ENCODE measurements at places on chromosomes 5 and 9.

- DNase-seq, result no peak
These were observed 255.5 kb downstream of the KIAA0825 start for GRCh38 chr5:94362857-94363256.

GRCh38 chr9:113581865-113582697 lies 118.6 kb downstream of the RGS3 start:
- peak; percentile 39 for DNase-seq

GRCh38 chr5:172410160-172410559 lies 44.2 kb downstream of the SH3PXD2B start:
- peak; percentile 80 for DNase-seq

DNA sequence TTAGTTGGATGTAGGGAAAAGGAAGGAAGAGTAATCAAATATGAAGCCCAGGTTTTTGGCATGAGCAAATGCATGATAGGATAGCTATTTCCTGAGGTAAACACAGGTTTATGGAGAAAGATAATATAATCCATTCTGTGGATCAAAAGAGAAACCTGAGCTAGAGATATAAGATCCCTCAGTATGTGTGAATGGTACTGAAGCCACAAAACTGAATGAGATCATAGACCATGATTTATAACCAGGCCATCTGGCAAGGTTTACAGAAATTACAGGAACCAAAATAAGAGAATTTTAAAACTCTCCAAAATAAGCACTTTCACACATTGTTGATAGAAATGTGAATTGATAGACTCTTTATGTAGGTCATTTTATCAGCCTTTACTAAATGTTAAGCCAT lies 28.7 kb upstream of the ECM2 start:
- peak; percentile 64 for DNase-seq

DNA sequence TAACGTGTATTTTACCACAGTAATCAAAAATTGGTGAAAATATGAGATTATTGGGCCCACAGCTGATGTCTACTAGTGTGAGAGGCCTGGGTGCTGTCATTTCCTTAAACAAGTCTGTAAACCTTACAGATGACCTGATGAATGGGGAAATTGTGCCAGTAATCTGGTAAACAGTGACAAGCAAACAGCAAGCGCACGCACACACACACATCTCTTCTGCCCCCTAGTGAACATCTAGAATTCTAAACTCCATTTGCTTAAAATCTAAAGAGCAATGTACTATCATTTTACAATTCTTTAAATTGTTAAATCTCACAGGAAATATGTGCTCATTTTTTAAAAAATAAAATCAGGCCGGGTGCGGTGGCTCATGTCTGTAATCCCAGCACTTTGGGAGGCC lies 7.5 kb upstream of the RAPGEF1 start:
- DNase-seq, result peak; percentile 48

GRCh38 chr9:131277287-131277909 lies 1.1 kb upstream of the FAM78A start:
- DNase-seq, result no peak

GRCh38 chr5:67520161-67520908 lies 323.7 kb upstream of the CD180 start:
- no peak for DNase-seq

- no peak for DNase-seq
These were observed 67.6 kb upstream of the RASEF start for GRCh38 chr9:83130541-83130940.

- no peak for DNase-seq
These were observed 34.7 kb upstream of the SHISAL2B start for GRCh38 chr5:64655596-64655995.

- DNase-seq, result peak; percentile 73
These were observed 7.9 kb upstream of the PSD2 start for GRCh38 chr5:139787568-139788293.

- DNase-seq, result no peak
These were observed 14.1 kb downstream of the S1PR3 start for GRCh38 chr9:89005323-89005722.

DNA sequence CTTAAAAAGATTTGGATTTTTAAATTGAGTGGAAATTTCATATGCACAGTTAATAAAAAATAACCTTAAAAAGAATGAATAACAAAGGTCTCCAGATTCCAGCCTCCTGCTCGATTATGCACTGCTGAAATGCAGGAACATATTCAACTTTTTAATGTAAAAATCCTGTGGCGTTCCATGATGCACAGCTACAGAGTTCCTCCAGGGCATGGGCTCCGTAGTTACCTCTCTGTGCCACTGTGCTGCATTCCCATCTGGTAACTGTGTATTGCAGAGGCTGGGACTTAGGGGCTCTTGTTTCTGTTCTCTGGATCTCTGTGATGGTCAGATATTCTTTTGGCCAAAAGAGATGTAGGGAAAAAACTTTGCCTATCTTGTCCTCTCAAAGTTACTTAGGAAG lies 31.5 kb upstream of the EQTN start:
- DNase-seq, result no peak

DNA sequence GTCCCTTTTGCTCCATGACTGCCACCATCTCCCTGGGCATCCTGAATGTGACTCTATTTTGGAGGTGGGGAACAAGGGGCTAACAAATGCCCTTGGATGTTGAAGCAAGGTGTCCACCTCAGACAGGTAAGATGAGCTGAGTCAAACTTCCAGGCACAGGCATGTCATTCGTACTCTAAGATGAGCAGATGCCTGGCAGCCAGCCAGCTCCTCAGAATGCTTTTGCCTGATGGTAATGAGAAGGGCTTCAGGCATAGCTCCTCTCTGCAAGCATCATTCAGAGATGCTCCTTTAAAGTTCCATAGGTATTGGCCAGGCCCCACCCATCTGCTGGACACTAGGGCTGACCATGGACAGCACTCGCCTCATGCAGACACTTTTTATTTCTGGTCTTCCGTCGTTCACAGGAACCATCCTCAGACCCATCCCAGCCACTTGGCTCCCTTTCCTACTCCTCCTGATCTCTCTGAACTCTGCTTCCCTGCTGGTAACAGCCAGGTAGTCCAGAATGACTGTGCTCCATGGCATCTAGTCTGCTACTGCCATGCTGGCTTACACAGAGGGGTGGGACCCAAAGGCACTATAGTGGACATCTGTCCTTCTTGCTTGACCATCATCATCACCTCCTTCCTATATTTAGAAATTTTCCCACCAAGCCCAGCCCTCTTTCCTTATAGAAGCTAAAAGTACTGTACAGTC lies 118.8 kb downstream of the GLIS3 start:
- no peak for DNase-seq

DNA sequence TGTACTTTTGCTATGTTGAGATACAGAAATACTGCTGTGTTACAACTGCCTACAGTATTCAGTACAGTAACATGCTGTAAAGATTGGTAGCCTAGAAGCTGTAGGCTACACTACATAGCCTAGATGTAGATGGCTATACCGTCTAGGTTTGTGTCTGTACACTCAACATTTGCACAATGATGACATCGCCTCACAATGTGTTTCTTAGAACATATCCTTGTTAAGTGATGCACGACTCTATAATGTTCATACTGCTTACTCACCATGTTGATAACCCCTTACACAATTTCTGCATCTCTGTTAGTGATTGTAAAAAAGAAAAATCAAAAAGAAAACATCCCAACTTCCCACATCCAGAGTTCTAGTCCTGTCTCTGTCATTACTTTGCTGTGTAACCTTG lies 450.0 kb downstream of the CCDC171 start:
- peak; percentile 49 for DNase-seq

GRCh38 chr9:3629495-3629894 lies 103.7 kb upstream of the RFX3 start:
- DNase-seq, result no peak

GRCh38 chr9:96612105-96612965 lies 7.3 kb downstream of the CDC14B start:
- DNase-seq, result peak; percentile 81

- DNase-seq, result no peak
These were observed 58.0 kb upstream of the CEMIP2 start for GRCh38 chr9:71826279-71826678.

DNA sequence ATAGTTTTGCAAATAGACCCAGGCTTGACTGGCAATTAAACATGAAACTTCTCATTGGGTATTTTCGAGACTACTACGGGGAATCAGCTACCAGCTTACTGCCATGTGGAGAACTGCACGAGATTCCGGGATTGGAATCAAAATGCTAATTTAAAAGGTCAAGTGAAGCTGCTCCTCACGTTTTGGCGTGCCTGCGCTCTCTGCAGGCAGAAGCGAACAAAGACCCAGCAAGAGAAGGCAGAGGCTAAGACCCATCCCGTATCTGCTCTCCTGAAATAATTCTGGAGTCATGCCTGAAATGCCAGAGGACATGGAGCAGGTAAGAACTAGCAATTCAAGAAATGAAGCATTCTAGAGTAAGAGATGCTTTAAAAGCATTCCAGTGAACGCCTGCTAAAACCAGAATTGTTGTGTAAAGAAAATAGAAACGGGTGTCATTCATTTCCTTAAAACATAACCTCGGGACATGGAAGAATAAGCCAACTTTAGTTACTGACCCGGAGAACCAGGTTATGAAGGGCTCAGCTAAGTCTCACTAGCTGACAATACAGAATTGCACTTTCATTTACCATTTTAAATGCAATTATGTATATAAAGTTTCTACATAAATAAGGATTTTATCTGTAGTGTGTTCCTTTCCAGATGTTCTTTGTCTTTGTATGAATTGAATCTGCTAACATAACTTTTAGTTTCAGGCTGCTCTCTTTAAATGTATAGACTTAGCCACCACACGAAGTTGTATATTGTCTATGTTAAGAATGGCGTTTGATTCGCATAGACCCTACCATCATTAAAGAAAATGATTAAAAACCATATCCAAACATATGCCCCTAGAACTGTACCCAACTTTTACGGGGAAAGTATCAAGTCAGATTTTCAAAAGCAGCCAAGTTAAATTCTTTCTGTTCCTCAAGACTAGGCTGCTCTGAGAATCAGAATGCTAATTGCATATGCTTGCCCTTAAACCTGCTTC lies 2.0 kb upstream of the MAT2B start:
- DNase-seq, result peak; percentile 85

DNA sequence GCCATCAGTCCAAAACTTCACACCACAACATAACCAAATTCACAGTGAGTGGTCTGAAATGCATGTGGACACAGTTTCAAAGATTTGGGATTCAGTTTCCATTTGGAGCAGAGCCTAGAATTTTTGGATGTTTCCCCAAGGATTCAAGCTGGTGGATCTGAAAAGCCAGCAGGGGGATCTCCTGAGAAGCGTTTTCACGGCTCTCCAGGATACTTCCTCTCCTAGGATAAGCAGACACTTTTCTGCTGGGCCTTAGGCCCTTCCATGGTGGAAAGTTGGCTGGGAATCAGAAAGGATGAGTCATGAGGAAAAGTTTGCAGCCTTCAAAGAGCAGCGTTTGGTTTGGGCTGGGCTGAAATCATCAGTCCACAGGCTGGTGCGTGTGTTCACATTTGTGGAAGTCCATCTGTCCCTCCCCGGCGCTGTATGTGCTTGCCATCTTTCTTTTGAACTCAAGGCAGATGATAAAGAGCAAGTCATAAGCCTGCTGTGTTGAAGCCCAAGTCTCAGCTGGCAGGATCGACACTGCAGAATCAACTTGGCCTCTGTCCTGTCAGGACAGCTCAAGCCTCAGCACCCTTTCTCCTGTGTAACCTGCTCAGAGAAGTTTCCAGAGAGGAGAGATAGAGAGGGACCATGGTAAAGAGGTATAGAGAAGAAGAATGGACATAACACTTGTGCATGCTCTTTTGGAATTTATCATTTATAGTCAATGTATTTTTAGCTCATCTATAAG lies 152.6 kb upstream of the MSX2 start:
- peak; percentile 97 for DNase-seq

DNA sequence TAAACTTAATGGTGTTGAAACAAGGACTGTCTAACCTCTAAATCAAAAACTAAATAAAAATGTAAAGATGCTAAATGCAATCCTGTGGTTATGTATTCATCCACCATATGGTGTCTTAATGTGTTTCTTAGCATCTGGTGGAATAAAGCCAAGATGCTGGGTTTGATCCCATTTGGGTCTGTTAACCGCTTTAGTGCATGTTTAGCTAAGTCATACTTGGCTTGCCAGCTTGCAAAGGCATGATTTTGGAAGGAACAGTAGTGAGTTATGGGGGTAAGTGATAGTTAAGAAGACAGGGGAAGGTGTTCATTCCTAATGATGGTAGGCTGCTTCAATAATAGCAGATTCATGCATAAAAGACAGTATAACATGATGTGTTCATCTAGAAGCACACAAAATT lies 139.0 kb upstream of the SLC27A6 start:
- peak; percentile 85 for DNase-seq

DNA sequence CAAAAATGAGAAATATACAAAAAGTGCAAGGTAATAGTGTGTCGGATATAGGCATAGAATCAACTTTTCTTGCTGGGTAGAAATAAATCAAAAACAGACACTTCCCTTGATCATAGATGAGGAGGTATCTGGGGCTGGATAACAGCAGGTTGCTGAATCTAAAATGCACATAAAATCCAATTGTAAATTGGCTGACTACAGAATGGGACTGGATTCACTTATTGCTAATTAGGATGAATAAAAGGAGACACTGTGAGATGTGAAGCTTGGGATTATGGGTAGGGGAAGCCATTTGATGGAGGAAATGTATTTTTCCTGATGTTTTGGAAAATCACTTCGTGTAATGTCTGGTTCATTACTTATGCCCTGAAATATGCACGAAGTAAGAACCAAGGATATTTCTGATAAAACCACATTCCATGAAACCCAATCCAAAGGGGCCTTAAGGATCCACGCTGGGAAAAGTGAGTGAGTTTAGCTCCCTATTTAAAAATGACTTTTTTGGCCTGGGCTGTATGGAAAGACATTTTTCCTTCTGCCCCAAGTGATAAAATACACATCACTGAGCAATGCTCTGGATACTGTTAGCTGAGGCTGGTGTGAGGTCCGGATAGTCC lies 136.1 kb downstream of the MARCHF11 start:
- no peak for DNase-seq

Data from fibroblast of skin of right quadriceps (primary cell).